Caudate nucleus (tissue), 63 donors: ENCODE measurements at places on chromosomes 13 and 19.

DNA sequence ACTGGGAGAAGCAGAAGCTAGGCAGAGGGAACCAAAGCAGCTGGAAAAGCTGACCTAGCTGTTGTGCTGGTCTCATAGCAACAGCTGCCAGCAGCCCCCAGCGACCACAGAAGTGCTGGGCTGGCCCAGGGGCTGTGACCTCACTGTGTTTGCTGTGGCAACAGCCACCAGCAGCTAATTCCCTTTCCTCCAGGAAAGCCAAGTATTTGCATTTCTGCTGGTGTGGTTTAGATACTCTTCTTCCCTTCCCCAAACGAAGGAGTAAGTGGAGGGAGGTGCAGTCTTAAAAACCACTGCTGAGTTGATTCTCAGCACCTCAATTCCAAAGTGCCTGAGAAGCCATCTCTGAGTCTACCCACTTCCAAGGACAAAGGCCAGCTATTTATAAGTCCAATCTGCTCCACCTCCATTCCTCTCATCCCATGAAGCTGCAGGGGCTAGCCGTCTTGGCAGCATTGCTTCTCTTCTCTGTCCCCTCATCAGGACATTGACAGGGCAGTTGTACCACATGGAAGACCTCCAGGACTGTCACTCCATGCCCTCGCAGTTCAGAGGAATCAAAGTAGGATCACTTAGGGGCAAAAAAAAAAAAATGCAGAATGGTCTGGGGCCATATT lies 11.5 kb upstream of the CCDC97 start:
- DNase-seq: no peak

- no peak for DNase-seq
Observed at GRCh38 chr13:98384739-98385138, 192.2 kb downstream of the STK24 start.

DNA sequence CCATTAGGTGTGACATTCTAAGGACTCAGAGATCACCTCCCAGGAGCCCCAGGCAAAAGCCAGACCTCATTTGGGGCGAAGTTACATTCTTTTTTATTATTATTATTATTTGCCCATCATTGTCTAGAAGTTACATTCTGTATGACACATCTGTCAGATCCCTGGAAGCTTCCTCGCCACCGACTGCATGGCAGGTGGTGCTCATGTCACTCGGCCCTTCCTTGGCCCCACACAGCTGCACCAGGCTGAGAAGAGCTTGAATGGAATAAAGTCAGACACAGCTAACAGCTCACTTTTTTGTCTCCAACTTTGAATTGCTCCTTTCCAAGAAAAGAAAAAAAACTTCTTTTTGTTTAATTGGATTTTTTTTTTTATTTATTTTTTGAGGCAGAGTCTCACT lies 41.4 kb upstream of the LDLR start:
- DNase-seq: no peak

DNA sequence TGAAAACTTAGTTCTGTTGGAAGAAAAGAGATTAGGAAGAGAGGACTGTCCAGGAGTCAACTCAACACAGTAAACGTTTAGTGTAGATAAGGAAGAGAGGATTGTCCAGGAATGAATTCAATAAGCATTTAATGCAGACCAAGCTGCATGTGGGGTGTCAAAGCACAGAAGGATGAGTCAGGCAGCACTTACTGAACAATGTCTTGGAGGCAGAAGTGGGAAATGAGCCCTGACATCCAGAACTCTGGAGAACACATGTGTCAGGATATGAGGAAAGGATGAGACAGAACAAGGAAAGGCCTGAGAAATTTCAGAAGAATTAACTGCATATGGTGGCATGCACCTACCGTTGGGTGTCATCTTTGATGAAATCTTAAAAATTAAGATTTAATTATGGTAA lies 429.2 kb upstream of the HTR2A start:
- DNase-seq: no peak

GRCh38 chr13:109140479-109141349 lies 511.3 kb downstream of the MYO16 start:
- no peak for DNase-seq

DNA sequence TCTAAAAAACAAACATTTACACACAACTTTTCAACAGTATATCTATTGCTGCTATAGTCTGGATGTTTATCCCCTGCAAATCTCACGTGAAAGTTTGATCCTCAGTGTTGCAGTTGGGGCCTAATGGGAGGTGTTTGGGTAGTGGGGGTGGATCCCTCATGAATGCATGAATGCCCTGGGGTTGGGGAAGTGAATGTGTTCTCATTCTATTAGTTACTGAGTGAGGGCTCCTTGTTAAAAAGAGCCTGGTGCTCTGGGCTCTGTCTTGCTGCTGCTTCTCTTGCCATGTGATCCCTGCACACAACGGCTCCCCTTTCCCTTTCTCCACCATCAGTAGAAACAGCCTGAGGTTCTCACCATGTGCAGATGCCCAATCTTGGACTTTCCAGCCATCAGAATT lies 242.7 kb upstream of the HTR2A start:
- DNase-seq: no peak

DNA sequence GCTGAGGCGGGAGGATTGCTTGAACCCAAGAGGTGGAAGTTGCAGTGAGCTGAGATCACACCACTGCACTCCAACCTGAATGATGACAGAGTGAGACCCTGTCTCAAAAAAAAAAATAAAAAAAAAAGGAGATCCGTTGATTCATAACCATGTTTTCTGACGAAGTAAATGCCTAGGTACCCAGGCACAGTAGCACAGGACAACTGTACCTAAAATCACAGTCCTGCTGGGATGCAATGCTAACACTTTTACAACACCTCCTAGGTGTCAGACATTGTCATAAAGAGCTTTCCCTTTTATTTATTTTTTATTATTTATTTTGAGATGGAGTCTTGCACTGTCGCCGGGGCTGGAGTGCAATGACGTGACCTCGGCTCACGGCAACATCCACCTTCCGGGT lies 2.5 kb upstream of the TTC9B start:
- no peak for DNase-seq

- DNase-seq: no peak
Observed at GRCh38 chr13:71169180-71169579, 697.8 kb downstream of the DACH1 start.

DNA sequence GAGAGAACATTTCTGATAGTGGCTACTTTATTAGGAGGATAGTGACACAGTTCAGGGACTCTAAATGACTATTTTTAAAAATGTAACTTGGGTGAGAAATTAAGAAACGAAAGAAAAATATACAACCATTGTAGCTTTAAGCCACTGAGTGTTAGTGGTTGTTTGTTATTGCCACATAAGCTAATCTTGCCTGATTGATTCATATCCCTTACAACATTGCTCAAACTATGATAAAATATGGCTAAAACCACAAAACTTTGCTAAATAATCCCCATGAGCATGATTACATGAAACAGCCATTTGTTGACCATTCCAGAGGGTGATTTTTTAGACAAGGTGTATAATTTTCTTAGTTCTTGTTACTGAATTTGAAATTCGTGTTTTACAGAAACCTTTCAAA lies 343.4 kb downstream of the SLITRK5 start:
- DNase-seq: no peak
